ENCODE measurements at places on chromosomes 12 and 14.

DNA sequence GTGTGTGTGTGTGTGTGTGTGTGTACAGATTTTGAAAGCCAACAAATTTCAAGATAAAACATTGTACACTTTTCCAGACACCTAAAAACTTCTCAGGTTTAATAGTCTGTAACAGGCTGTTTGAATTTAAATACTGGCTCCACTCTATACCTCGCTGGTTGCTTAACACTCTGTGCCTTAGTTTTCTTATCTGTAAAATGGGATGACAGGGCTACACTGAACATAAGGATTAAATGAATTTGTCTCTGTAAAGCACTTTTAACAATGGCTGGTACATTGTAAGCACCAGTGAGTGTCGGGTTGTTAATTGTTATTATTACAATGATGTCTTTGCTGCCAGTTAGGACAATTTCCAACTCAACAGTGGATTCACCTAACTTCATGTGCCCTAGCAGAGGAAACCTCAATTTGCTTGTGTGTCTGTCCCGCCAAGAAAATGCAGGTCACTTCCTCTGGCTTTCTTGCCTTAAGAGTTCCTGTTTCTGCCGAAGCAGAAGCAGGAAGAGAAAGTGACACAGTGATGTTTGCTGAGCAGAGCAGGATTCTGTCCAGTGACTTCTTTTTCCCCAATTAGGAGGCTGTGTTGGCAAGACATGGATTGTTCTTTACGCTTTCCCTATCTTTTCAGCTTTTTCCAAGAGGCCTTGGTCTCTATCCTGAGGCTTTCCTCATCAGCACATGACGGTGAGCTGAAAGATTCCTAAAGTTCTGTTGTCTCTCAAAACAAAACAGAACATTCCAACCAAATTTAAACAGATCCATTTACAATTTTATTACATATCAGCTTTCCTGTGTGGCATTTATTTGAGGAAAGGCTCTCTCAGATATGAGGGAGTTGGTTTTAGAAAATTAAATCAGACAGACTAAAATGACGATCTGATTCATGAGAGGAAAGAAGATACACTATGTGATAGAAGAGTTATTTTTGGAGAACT, 154.1 kb upstream of the ATP2B1 start:
- peak; percentile 21 for DNase-seq

- peak; percentile 95 for DNase-seq
Measured at GRCh38 chr14:89137526-89138163, 279.4 kb downstream of the FOXN3 start.

- DNase-seq = no peak
Measured at GRCh38 chr14:64119980-64120379, 174.2 kb downstream of the ESR2 start.

- DNase-seq = no peak
Measured at GRCh38 chr12:103846415-103846814, 5.4 kb upstream of the NT5DC3 start.

GRCh38 chr12:14842315-14842714, 1.0 kb downstream of the ART4 start:
- no peak for DNase-seq

DNA sequence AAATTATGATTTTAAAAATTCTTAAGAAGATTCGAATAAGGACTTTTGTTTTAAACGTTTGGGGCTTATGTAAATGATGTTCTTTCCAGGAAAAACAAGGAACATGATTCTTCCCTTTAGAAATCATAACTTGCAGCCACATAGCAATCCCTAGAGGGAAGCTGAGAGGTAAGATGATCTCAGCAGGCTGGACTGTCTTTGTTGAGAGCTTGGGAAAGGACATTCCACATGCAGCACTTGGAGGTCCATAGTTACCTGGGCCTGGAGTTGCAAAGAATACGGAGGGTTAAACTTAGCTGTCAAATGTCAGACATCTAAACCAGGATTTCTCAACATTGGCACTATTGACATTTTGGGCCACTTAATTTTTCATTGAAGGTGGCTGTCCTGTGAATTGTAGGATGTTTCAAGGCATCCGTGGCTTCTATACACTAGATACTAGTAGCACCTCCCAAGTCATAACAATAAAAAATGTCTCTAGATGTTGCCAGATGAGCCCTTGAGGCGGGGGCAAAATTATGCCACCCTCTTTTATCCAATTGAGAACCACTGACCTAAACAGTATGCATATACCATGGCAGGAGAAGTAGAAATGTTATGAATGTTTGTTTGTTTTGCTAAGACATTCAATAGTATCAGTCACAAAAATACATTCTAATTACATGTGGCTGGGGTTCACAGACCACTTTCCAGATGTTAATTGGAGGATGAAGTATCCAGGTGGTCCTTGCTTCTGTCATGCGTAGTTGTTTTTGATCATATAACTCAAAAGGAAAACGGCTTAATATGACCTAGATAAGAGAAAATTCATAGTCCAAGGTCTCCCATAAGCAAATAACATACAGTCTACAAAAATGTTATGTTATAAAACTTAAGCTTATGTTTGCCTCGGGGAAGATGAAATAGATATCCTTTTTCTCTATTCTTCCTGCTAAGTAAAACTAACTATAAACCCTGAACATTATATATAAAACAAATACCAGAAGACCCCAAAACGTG, 30.5 kb downstream of the TTC6 start:
- no peak for DNase-seq

DNA sequence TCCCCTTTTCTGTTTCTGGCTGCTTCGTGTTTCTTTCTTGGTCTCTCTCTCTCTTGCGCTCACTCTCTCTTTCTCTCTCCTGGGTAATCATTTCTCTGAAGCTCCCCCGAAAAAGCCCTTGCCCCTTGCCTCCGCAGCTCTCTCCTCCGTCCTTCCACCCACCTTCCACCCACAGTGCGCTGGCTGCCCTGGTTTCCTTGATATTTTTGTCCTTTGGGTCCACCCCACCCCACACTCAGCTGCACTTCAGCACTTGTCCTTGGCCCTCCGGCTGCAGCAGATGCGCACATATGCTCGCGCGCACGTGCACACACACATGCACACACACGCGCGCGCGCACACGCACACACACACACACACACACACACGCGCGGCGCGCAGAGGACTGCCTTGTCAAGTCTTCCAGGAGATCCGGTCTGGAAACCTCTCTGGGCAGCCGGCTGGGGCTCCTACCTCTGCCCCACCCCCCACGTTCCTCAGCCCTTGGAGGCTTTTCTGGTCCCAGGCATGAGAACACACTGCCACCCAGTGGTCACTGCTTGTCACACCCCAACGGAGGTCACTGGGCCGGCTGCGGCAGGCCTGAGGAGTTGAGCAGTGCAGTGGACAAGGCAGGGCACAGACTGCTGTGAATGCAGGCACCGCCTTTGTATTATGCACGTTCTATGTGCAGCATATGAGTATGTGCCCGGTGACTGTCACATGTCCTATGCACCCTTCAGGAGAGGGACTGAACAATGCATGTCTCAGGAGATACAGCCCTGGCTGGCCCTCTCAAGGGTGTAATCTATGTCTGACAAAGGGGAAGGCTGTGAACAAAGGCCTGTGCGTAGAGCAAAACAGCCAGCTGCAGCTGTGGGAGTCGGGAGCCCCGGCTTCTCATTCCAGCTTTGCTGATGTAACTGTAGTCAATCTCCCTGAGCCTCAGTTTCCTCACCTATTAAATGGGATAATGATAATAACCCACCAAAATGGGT, 6.5 kb downstream of the LAG3 start:
- peak; percentile 92 for DNase-seq

DNA sequence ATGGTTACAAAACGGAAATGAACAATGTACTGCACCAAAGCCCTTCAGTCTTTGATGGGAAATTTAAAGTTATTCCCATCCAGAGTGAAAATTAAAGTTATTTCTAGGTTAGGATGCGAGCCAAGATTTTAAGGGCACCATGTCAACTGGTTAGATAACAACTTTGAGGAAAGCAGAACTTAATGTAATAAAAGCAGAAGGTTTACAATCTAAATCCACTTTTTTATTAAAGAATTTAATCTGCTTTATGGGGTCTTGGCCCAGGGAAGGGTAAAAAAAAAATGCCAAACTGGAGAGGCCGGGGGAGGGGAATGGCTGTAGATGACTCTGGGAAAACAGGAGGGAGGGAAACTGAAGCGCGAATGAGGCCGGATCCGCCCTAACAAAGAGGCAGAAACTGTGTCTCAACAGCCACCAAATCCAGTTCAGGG, 108.2 kb upstream of the ATF7IP start:
- no peak for DNase-seq

DNA sequence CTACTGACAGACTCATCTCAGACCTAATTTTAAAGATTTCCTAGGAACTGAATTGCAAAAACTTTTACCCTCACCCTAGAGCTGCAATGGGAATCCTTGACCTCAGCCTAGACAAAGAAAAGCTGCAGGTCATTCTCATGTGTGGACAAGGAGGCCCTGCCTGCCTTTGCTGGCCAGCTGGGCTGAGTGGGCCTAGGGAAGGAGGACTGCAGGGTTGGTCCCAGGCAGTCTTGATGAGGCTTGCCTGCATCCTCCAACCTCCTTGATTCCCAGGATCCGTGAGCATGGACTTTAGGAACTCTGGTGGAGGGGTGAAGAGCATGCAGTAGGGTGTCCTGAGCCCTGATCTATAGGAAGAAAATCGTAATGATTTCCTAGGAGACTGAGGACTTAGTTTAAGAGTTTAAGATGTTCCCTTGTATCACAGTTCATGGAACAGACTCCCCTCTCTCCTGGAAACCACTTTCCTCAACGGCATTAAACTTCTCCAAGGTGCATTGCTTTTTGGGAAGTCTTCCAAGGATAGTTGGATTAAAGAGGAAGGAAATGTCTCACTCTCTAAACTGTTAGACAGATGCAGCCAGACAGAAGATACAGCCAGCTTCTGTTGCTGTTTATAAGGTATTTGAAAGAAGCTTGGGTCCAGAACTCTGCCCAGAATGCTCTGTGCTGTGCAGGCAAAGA, 55.4 kb upstream of the DDX11 start:
- no peak for DNase-seq

DNA sequence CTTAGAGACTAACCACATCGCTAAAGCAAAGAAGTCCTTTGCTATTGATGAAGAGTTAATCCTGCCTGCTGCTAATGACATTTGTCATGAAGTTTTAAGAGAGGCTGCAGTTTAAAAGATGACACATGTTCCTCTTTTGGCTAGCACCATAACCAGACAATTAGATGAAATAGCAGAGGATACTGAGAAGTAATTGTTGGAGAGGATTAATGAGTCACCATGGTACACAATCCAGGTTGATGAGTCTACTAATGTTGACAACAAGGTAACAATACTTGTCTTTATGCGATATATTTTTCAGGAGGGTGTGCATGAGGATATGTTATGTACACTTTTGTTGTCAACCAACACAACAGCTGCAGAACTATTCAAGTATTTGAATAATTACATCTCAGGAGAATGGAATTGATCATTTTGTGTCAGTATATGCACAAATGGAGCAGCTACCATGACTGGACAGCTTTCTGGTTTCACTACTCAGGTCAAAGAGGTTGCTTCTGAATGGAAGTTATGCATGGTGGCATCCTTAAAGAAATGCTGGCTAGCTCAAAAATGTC, 56.7 kb downstream of the LRRIQ1 start:
- no peak for DNase-seq

GRCh38 chr14:33432407-33433023, 493.8 kb downstream of the NPAS3 start:
- DNase-seq = peak; percentile 41

- peak; percentile 16 for DNase-seq
Measured at GRCh38 chr12:83573671-83574070, 887.0 kb downstream of the TMTC2 start.

DNA sequence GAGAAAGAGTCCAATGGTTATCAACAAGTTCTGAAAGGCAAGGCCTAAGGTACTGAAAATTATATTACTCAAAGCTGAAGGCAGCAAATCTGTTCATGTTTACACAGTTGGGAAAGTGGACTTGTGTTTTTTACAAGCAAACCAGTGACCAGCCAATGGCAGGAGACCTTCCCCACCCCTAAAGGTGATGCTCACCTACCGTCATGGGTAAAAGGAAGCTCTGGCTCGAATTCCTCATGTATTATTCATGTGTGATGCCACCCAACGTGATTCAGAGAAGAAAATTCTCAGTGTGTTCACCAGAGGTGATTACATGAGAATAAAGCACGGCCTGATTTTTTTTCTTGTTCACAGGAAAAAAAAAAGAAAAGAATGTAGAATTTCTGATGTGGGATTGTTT, 1161.2 kb upstream of the SEL1L start:
- DNase-seq = no peak

- no peak for DNase-seq
Measured at GRCh38 chr14:102922490-102923200, at the start of gene AMN. TSS of gene AMN (plus strand) at chr14:102922663. CDS start at chr14:102922689, 26 bp downstream.

- DNase-seq = peak; percentile 40
Measured at GRCh38 chr12:88591343-88591742, 11.1 kb upstream of the KITLG start.

DNA sequence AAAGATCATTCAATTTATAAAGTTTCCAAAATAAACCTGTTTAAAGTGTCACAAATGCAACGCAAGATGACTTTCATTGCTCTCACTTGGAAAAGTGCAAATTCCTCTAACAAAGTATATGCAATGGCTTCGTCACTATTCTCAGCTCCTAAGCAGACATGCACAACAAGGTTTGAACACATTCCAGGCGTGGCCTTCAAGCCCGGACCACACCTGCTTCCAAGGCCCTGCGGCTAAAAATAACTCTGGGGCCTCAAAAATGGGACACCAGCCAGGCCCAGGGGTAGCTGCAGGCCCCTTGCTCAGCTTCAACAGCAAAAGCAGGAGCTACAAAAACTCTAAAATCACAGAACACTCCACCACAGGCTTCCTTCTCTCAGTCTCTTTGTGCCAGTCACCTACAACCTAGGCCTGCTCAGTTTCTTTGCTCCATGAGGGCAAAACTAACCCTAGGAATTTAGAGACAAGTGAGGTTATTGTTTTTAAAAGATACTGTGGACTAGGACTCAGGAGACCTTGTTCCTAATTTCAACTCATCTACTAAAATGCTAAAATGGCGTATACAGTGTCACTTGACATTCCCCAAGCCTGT, 29.3 kb downstream of the DUSP16 start:
- no peak for DNase-seq

GRCh38 chr12:46005151-46005797, 14.9 kb upstream of the SCAF11 start:
- DNase-seq = peak; percentile 23

DNA sequence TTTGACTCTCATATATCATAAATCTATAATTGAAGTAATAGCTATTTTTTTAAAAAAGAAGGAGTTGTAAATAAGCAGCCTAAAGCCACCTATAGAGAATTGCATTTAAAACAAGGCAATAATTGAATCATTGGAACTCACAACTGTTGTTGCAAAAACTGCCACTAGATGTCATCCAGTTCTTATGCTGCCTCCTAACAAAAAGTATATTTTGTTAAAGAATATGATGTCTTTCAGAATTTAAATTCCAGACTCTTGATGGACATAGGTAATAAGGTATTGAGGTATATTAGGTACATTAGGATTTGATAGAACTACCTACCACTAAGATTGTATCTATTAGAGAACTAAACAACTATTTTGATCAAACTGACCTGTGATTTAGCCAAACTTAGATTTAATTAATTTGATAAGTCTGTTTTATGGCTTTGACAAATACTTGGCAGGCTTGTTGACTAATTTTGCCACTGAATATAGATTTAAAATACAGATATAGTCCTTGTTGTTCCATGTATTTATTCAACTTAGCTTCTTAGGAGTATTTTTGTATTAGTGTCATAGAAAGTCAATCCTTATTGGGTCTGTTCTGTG, 401.4 kb downstream of the RPL10L start:
- DNase-seq = no peak

- DNase-seq = no peak
Measured at GRCh38 chr12:62396750-62397149, 69.9 kb upstream of the MON2 start.

- DNase-seq = peak; percentile 11
Measured at GRCh38 chr12:117404203-117404853, 42.9 kb upstream of the NOS1 start.

- DNase-seq = peak; percentile 69
Measured at GRCh38 chr12:42741771-42742510, 152.4 kb upstream of the PRICKLE1 start.

GRCh38 chr14:45144658-45145057, 8.9 kb downstream of the FANCM start:
- DNase-seq = no peak
